ENCODE measurements at places on chromosomes 16 and 17. TPM values are rescaled to one million over a fixed set of nuclear protein-coding genes. Genes with fewer than 3 reads are reported as not detected.

HOXB4 gene
- total RNA-seq, result 1.2 TPM

KRTAP29-1 gene
- total RNA-seq, result not detected

DNA sequence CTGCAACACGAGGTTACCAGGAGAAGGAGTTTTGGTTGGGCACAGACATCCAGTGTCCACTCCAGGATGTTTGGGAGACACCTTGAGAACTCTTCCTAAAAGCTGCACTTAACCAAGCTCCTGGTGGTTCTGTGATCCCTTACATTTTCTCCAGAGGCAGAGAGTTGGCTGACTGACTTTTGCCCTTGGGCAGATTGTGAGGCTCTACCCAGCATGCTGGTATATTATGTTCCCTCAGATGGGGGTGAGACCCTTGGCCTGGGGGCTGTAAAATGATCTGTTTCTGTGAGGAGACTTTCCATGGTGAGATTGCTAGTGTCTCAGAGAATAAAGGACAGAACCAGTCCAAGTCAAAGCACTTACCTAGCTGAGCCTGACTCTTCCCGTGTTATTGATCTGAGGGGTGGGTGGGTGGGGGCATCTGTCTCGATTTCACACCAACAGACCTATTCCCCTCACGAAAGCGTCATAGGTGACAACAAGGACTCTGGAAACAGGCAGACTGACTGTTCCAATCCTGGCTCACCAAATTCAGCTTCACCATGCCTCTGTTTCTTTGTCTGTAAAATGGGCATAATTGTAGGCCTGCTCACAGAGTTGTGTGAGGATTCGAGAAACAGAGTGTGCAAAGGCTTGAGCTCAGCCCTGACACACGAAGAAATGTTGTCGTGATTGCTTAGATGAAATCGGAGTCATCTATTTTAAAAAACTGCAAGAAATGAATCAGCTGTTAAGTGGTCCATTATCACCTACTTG, 12.2 kb downstream of the USB1 start:
- H3K27me3 ChIP-seq, result no peaks in the 10 kb centered on the region
- no peak for DNase-seq
- H3K27ac ChIP-seq, result no peak overlapping the region
- H3K4me1 ChIP-seq, result peaks cover 31% of the 10 kb centered on the region
- H3K4me3 ChIP-seq, result no peak overlapping the region
- H3K36me3 ChIP-seq, result peaks cover 85% of the 10 kb centered on the region

- H3K36me3 ChIP-seq, result no peaks in the 10 kb centered on the region
- H3K27me3 ChIP-seq, result no peaks in the 10 kb centered on the region
- H3K4me1 ChIP-seq, result no peaks in the 10 kb centered on the region
- no peak overlapping the region for H3K27ac ChIP-seq
- DNase-seq, result no peak
These were observed 59.8 kb upstream of the NLRP1 start for GRCh38 chr17:5644065-5644464.

- no peak overlapping the region for H3K27ac ChIP-seq
- H3K27me3 ChIP-seq, result no peaks in the 10 kb centered on the region
- H3K36me3 ChIP-seq, result peaks cover 10% of the 10 kb centered on the region
- DNase-seq, result no peak
- peaks cover 12% of the 10 kb centered on the region for H3K4me1 ChIP-seq
- no peak overlapping the region for H3K4me3 ChIP-seq
These were observed 466 bp upstream of the HSF4 start for GRCh38 chr16:67163999-67164558.

- H3K27ac ChIP-seq, result no peak overlapping the region
- H3K4me3 ChIP-seq, result no peak overlapping the region
- DNase-seq, result no peak
- no peaks in the 10 kb centered on the region for H3K4me1 ChIP-seq
- H3K36me3 ChIP-seq, result no peaks in the 10 kb centered on the region
- H3K27me3 ChIP-seq, result peaks cover 15% of the 10 kb centered on the region
These were observed 7.8 kb upstream of the TMEM132E start for GRCh38 chr17:34571428-34572130.

KAT7 gene
- total RNA-seq, result 32.6 TPM

CACNB1 gene
- 2.9 TPM for total RNA-seq

MYH2 gene
- total RNA-seq, result not detected

- H3K27me3 ChIP-seq, result no peaks in the 10 kb centered on the region
- no peak for DNase-seq
- H3K27ac ChIP-seq, result no peak overlapping the region
- H3K4me3 ChIP-seq, result no peak overlapping the region
- peaks cover 17% of the 10 kb centered on the region for H3K4me1 ChIP-seq
These were observed 82.0 kb downstream of the ANKRD11 start for GRCh38 chr16:89408315-89408714.

ABCC6 gene
- total RNA-seq, result not detected

All from SJSA1 (cell line).